ENCODE measurements at places on chromosomes 3 and 15. TPM values are rescaled to one million over a fixed set of nuclear protein-coding genes. Genes with fewer than 3 reads are reported as not detected.

Gene LYZL4
- not detected for total RNA-seq

Gene GOLGA8R
- 1.8 TPM for total RNA-seq

Gene NOX5
- total RNA-seq = 0.12 TPM

Gene GOLGA8J
- total RNA-seq = not detected

Gene FES
- total RNA-seq = 3.1 TPM

Gene NMNAT3
- total RNA-seq = 7.1 TPM

Gene STARD5
- total RNA-seq = 15.1 TPM

Gene GOLGA6L7
- not detected for total RNA-seq

Gene ADCY5
- 9.1 TPM for total RNA-seq

DNA sequence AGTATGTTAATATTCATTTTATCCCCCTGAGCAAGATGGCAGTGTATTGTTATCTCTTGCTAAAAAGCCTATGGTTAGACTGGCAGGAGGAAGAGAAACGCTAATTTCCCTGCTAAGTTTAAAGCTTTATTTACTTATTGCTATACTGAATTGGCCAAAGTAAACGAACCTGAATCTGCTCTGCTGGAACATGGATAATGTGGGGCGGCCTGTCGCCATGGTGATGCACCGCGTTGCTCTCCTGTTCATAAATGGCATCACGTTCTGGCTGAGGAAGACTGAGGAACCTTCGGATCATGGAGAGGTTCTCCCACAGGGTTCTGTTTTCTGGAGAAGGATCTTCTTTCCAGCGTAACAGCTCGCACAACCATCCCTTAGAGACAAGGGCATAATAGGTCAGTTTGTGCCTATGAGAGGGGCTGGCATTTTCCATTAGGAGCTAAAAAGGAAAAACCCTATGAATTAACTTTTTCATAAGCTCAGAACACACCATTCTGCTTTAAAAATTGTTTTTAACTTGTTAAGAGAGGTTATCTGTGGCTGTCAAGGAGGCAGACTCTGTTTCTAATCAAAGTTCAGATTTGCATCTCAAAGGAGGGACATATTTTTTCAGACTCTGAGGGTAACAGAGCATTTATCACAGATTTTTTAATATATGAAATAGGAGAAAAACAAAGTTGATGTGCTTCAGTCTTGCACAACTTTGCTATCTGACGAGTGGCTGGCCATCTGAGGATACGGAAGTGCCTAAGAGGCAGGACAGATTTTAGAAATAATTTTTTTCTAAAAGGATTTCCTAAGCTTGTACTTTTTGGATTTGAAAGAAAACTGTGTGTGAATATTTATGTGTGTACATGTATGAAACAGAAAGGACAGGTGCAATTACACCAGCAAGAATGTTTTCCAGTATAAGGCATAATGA is 73.1 kb downstream of the SATB1 start:
- peaks cover 34% of the 10 kb centered on the region for H3K4me1 ChIP-seq
- no peak for DNase-seq
- H3K4me3 ChIP-seq = no peak overlapping the region
- H3K36me3 ChIP-seq = peaks cover 13% of the 10 kb centered on the region

DNA sequence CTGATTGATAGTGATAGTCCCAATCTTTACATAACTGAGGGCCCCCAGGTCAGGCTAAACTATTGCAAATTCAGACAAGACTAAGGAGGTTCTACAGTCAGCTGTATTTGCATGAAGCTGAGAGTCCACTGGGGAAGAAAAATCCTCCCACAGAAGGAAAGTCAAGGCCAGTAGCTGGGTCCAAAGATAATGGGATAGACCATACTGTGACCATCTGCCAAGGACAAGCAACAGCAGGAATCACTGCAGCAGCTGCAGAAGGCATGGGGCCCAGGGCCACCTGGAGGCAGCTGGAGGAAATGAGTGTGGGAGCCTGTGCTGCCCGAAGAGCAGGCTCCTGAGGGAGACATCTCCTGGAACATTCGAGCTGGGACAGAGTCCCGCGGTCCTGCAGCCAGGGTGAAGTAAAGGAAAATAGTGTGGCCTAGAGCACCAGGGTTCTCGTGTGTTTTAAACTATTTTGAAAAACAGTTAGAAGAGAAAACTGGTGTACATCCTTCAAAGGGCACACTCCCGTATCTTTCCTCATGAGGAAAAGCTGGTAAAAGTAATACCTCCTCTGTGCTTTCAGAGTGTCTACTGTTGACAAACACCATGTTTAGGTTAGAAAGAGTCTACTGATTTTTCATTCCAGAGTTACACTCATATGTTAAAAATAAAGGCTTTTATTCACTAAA is 13.2 kb upstream of the TMEM212 start:
- no peaks in the 10 kb centered on the region for H3K36me3 ChIP-seq
- no peak overlapping the region for H3K27ac ChIP-seq
- H3K4me1 ChIP-seq = peaks cover 40% of the 10 kb centered on the region
- H3K27me3 ChIP-seq = peaks cover 3% of the 10 kb centered on the region
- DNase-seq = no peak
- H3K4me3 ChIP-seq = no peak overlapping the region

GRCh38 chr3:167913219-167913835 is 177.8 kb downstream of the SERPINI1 start:
- H3K27me3 ChIP-seq = peaks cover 7% of the 10 kb centered on the region
- H3K36me3 ChIP-seq = no peaks in the 10 kb centered on the region
- no peak overlapping the region for H3K4me3 ChIP-seq
- no peak for DNase-seq
- H3K27ac ChIP-seq = no peak overlapping the region

- peaks cover 25% of the 10 kb centered on the region for H3K36me3 ChIP-seq
- no peak overlapping the region for H3K27ac ChIP-seq
- no peak overlapping the region for H3K4me3 ChIP-seq
- H3K4me1 ChIP-seq = peaks cover 8% of the 10 kb centered on the region
- H3K27me3 ChIP-seq = no peaks in the 10 kb centered on the region
Observed at GRCh38 chr15:63729115-63729884, 104.4 kb downstream of the HERC1 start.

DNA sequence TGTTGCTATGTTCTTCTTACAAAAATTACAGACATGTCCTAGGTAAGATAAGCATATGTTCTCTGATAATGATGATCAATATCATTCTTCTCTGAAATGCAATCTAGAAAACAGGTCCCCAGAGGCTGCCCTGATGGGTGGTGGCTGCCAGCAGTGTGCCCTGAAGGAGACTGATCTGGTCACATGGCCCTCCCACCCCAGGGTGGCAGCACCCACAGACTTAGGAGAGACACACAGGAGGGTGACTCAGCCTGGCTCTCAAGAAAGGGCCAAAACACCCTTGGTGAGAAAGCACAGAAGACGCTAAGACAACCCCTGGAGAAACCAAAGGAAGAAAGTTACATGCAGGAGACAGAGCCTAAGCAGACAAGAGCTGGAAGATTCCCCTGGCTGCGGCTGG is 203.7 kb downstream of the TJP1 start:
- no peaks in the 10 kb centered on the region for H3K36me3 ChIP-seq
- peaks cover 4% of the 10 kb centered on the region for H3K27me3 ChIP-seq
- H3K4me3 ChIP-seq = no peak overlapping the region
- H3K4me1 ChIP-seq = no peaks in the 10 kb centered on the region
- no peak for DNase-seq

GRCh38 chr3:48215876-48216275 is 7.4 kb upstream of the CAMP start:
- no peaks in the 10 kb centered on the region for H3K27me3 ChIP-seq
- H3K36me3 ChIP-seq = no peaks in the 10 kb centered on the region
- H3K4me1 ChIP-seq = no peaks in the 10 kb centered on the region
- H3K27ac ChIP-seq = no peak overlapping the region
- H3K4me3 ChIP-seq = no peak overlapping the region
- no peak for DNase-seq

GRCh38 chr3:175932586-175932985 is 1073.5 kb downstream of the NAALADL2 start:
- no peak for DNase-seq
- H3K27me3 ChIP-seq = no peaks in the 10 kb centered on the region
- no peak overlapping the region for H3K4me3 ChIP-seq
- H3K27ac ChIP-seq = no peak overlapping the region

DNA sequence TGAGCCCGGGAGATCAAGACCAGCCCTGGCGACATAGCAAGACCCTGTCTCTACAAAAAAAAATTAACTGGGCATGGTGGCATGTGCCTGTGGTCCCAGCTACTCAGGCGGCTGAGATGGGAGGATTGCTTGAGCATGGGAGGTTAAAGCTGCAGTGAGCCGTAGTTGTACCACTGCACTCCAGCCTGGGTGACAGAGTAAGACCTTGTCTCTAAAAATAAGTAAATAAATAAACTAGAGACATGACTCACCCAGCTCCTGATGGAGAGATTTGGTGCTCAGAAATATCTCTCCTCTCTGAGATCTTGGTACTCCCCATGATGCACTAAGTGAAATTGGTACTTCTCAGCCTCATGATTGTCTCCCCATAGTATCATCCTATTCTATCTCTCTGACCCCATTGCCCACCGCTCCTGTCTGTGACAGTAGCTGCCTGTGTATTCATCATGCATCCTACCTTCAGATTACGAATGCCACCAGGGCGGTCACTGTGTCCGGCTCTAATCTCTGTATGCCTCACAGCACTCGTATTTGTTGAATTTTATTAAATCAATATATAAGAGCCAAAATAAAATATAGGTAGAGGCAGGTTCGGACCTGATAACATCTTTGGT is 50.9 kb downstream of the ABHD2 start:
- H3K27me3 ChIP-seq = no peaks in the 10 kb centered on the region
- H3K27ac ChIP-seq = no peak overlapping the region
- H3K4me3 ChIP-seq = peak overlapping the region; percentile 20
- H3K4me1 ChIP-seq = peaks cover 38% of the 10 kb centered on the region
- peaks cover 12% of the 10 kb centered on the region for H3K36me3 ChIP-seq

- peak overlapping the region; percentile 14 for H3K27ac ChIP-seq
- peaks cover 43% of the 10 kb centered on the region for H3K27me3 ChIP-seq
- no peak overlapping the region for H3K4me3 ChIP-seq
Observed at GRCh38 chr15:70023769-70024491, 73.8 kb downstream of the TLE3 start.

DNA sequence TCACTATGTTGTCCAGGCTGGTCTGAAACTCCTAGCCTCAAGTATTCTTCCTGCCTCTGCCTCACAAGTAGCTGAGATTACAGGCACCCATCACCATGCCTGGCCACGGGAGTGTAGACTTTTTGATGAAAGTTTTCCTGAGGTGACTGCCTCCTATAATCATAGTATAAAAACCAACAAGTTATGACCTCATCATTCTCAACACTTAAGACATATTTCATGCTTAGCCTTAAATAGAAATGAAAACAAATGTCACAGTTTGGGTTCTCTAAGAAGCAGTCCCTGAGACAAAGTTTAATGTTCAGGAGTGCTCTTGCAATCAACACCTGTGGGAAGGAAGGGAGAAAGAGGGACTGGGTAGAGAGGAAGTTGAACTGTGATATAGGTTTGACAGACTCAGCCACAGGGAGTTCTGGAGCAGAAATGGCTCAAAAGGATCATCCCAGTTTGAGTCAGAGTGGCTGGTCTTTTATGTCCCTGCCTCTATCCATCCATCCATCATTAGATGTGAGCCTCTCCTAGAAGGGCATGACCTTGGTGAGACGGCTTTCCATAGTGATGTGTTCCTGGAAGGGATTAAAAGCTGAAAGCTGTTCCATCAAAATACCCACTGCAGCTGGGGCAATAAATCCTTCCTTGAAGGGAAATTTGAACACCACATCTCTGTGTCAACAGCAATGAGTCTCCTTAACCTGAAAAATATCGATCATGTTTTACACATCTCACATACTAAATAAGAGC is 16.2 kb upstream of the ABHD5 start:
- H3K4me1 ChIP-seq = no peaks in the 10 kb centered on the region
- H3K36me3 ChIP-seq = peaks cover 3% of the 10 kb centered on the region
- DNase-seq = no peak
- H3K27me3 ChIP-seq = no peaks in the 10 kb centered on the region
- no peak overlapping the region for H3K27ac ChIP-seq

GRCh38 chr3:184156522-184156955 is 1.4 kb downstream of the DVL3 start:
- no peaks in the 10 kb centered on the region for H3K27me3 ChIP-seq
- no peak for DNase-seq
- peaks cover 29% of the 10 kb centered on the region for H3K4me1 ChIP-seq
- H3K27ac ChIP-seq = peak overlapping the region; percentile 88
- H3K4me3 ChIP-seq = peak overlapping the region; percentile 98

DNA sequence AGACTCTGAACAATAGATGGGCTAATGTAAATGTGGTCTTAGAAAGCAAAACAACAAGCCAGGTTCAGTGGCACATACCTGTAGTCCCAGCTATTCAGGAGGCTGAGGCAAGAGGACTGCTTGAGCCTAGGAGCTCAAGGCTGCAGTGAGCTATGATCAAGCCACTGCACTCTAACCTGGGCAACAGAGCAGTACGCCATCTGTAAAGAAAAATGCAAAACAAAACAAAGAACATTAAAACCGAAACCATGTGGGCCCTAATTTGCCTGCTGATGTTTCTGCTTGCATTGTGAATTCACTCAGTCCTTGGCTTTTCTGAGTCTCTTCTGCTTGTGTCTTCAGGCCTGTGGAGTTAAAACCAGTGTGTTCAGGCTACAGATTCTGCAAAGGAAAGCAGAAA is 56.7 kb downstream of the CCNL1 start:
- no peak overlapping the region for H3K4me3 ChIP-seq
- no peak for DNase-seq
- H3K27me3 ChIP-seq = no peaks in the 10 kb centered on the region
- H3K27ac ChIP-seq = no peak overlapping the region

- H3K27ac ChIP-seq = no peak overlapping the region
- H3K36me3 ChIP-seq = no peaks in the 10 kb centered on the region
Observed at GRCh38 chr3:15510493-15510892, 11.0 kb downstream of the COLQ start.

- H3K27ac ChIP-seq = no peak overlapping the region
- no peak for DNase-seq
- H3K36me3 ChIP-seq = no peaks in the 10 kb centered on the region
- no peaks in the 10 kb centered on the region for H3K27me3 ChIP-seq
- no peak overlapping the region for H3K4me3 ChIP-seq
Observed at GRCh38 chr3:163382183-163382582, 1696.1 kb downstream of the SI start.

GRCh38 chr3:142459096-142459495 is 11.3 kb upstream of the XRN1 start:
- H3K4me1 ChIP-seq = no peaks in the 10 kb centered on the region
- H3K36me3 ChIP-seq = peaks cover 14% of the 10 kb centered on the region
- DNase-seq = no peak
- H3K4me3 ChIP-seq = no peak overlapping the region

- H3K27me3 ChIP-seq = no peaks in the 10 kb centered on the region
- H3K36me3 ChIP-seq = peaks cover 17% of the 10 kb centered on the region
Observed at GRCh38 chr3:188624384-188624783, 470.4 kb downstream of the LPP start.

- no peak overlapping the region for H3K27ac ChIP-seq
- H3K27me3 ChIP-seq = peaks cover 96% of the 10 kb centered on the region
- H3K36me3 ChIP-seq = peaks cover 8% of the 10 kb centered on the region
- peaks cover 34% of the 10 kb centered on the region for H3K4me1 ChIP-seq
- DNase-seq = no peak
Observed at GRCh38 chr15:96366526-96366877, 36.0 kb downstream of the NR2F2 start.
